ENCODE measurements at places on chromosomes 5 and 9.

- DNase-seq: no peak
Measured at GRCh38 chr5:65924366-65925043, 1.9 kb upstream of the ERBIN start.

DNA sequence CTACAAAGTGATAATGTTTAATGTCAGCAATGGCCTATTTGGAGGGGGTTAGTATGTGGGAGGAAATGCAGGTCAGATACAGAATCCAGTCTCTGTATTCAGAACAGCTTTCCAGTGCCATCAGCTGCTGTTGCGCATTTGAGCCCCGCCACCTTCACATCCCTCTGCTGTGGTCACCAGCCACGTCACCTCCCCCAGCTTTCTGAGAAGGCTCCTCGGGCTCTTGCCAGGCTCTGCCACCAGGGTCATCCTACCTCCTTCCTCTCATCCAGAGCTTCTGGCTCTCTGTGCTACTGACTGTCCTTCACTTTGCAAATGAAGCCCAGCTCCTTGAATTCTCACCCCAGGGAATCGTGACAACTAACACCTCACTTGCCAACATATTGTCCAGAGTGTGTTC is 138.8 kb downstream of the PIK3R1 start:
- DNase-seq: no peak

DNA sequence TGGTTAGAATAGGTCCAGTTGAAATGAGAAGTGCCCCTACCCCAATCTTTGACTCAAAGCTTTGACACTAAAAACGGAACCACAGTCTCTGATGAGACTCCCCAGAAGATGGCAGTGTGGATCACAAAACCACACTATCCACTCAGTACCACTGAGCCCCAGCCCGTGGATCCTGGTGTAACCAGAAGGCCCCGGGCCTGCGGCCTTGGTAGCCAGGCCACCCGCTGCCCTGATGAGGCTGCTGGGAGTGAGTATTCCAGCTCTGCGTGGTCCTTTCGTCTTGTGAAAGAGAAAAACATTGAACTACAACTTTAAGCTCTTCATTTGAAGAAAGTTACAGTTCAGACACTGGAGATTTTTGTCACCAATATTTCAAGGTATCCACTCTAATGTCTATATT is 42.2 kb upstream of the FBP1 start:
- peak; percentile 37 for DNase-seq

DNA sequence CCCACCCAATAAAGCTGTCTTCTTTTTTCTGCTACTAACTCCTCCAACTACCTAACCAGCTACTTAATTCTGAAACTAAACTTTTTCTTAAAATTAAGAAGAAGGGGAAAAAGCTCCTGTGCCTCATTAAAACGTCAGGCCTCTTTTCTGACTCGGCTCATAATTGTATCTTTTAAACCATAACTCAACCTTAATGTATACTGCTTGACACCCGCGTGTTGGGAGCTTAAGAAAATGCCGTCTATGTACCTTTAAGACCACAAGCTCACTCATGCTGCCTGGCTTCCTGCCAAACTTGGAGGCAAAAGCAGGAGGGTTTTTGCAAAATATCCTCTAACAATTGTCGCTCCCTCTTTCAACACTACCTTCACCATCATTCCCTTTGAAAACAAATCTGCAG is 5.0 kb downstream of the EBF1 start:
- peak; percentile 32 for DNase-seq

DNA sequence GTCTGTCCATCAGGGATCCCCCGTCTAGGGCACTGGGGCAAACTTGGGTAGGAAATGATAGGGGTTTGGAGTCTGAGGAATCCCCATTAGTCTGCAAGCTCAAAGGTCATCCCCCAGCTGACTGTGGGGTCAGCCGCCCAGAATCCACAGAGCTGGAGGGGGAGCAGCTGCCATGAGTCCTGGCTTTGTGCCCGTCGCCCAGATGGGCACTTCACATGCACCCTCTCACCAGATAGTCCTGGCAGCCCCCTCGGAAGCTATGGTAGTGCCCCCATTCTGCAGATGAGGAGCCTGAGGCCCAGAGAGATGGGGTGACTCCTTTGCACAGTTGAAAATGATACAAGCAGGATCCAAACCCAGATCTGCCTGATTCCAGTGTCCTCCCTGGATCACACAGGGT is 35.7 kb upstream of the RPL26L1 start:
- no peak for DNase-seq

Data from stimulated activated CD4-positive, alpha-beta T cell treated with anti-CD3 and anti-CD28 coated beads, Interleukin-12 subunit alpha, Interleukin-12 subunit beta, amount 100 ng/mL, for 48 hours (primary cell).